Hindlimb muscle (tissue), 1 donor: ENCODE measurements at places on chromosomes 2 and 18.

DNA sequence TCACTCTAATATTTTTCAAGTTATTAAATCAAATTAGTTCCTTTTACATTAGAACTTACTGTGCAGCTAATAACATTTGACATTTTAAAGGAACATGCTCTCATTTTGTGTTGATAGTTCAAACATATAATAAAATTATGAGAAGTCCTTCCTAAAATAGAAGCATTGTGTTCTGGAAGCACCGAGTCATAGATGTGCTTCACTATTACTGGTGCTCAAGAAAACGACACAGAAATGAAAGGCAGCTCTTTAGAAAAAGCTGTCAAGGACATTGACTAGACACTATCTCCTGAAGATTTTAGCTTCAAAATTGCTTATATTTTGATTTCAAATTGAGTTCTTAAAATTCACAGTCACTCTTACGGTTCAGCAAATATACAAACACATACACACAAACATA, 338.3 kb downstream of the NBAS start:
- no peak for DNase-seq

DNA sequence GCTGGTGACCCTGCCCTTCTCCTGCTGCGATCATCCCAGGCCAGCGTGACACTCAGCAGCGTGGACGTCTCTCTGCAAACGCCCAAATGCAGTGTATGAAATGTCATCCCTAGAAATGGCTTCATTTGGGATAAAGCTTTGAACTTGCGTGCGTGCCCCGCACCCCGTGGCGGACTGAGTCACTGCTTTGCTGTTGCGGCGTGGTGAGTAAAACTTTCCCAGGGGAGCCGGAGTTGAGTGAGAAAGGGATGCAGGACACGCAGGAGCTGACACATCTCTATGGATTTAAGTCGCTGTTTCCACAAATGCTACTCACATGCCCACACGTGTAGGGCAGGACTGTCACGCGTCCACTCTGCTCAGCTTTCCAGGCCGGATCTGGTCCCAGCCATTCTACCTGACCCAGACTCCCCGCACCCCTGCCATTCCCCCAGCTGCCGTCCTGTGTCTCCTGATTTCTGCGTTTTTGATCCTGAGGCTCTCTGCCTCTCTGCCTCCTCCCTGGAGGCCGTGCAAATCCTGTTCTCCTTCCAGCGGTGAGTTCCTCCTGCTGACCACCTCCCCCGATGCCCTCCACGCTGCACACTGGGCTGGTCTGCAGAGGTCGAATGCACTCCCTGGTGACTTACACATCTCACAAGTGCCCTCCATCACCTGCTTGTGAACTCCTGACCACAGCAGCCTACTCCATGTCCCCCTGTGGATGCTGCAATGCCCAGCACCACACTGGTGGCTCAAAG, 88.9 kb downstream of the MBP start:
- DNase-seq = no peak

DNA sequence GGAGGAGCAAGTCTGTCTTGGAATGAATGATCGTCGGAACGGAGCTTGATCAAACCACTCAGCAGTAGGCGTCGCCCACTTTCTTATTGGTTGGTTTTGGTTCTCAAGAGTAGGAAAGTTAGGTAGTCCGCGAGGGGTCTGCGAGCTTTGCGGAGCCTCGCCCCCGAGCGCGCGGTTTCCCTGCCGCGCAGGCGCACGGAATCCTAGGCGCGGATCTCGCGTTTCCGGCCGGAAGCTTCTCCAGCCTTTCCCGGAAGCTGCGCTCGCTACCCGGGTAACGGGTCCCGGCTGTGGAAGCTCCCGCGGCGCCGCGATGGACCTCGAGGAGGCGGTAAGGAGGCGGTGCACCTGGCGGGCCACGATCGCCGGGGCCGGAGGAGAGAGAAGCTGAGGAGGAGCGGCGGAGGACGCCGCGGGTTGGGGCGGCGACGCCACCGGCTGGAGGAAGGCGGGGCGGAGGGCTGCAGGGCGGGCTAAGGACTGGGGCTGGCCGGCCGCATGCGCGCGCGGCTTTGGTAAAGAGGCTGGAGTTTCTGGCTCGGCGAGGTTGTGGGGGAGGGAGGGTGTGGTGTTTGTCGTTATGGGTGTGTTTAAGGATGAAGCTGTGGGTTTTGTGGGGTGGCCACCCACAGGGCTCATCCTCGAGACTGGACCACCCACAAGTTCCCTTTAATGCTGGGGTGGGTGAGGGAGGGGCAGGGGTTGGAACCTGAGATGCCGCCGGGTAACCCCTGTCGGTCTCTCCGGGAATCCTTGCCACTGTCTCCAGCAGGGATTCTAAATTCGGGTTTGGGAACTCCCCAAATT, at the start of gene TAF1B:
TAF1B (plus strand) TSS at position 246 of the 807 bp plus-strand sequence; CDS start at position 314, 68 bp downstream.
- peak; percentile 94 for DNase-seq

GRCh38 chr18:26722565-26722931, 143.0 kb downstream of the AQP4 start:
- DNase-seq = no peak

- no peak for DNase-seq
Measured at GRCh38 chr2:100988630-100989417, 13.3 kb upstream of the RPL31 start.

GRCh38 chr2:17182399-17182798, 335.8 kb downstream of the RAD51AP2 start:
- DNase-seq = no peak
